Activated gamma-delta T cell treated with anti-CD3 and anti-CD28 coated beads, Interleukin-2, amount 50 U/mL, for 16 hours (primary cell): ENCODE measurements at places on chromosomes 4 and X.

DNA sequence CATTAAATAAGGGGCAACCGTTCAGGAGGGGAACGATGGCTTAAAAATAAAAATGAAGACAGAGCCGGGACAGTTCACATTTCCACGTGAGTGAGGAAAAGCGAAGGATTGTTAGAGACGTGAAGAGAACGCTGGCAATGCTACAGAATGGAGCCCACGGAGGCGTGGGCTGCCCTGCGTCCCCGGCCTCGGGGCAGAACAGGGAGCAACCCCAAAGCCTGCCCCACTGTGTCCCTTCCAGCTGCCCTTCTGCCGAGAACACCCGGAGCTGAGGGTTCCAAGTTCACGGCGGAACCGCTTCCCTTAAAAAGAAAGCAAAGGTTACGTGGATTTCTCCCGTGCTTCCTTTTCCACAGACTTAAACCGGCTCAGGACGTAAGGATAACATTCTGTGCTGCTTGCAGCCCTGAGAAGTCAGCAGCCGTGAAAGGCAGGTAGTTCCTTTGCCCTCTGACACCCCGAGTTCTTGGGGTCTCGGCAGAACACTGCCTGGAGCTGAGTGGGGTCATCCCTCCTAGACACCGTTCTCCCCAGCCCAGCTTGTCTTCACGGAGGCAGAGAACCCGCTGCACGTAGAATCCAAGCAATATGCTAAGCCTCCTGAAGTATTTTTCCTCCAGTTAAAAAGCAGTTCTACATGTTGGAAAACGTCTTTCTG lies 14.2 kb downstream of the DHRSX start:
- DNase-seq: no peak

DNA sequence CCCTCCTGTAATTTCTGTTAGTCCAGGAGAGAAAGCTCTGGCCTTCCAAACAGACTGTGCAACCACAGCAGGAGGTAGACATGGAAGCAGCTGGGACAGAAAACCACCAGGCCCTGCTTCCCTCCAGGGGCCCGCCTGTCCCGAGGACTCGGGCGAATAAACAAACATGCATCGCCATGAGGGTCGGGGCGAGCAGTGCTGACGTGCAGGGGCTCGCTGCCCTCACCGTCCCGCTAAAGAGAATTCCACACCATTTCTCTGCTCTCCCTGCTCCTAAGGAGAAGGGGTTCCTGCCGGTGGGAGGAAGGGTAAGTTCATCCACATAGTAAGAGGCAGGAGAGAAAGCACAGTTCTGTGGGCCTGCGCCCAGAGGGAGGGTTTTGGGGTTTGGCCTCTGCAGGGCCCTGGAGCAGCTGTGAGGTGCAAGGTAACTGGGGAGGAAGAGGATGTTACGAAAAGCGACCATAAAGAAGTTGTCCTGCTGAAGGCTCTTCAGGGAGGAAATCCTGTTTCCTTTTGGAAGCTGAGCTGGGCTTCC lies 54.9 kb downstream of the WFS1 start:
- no peak for DNase-seq

- no peak for DNase-seq
Observed at GRCh38 chr4:71147261-71147660, 153.8 kb downstream of the DCK start.

DNA sequence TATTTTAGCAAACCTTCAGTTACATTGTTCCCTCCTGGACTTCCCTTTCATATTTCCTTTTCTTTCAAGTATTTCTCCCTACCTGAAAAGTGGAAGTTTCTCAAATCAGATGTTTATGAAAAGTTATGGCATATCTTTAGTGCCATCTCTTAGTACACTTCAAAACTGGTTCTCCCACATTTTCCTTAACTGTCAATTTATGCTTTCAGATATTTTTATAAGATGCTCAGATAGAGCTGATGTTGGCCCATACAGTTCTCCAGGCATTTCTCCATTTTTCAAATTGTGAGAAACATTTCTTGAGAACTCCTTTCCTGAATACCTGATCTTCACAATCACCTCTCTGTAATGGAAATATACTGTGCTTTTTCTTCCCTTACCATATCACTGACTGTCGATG lies 32.5 kb upstream of the AP1AR start:
- no peak for DNase-seq

- DNase-seq: no peak
Observed at GRCh38 chr4:118761397-118762016, 74.4 kb downstream of the SEC24D start.

GRCh38 chr4:128328106-128328505 lies 40.5 kb upstream of the PGRMC2 start:
- DNase-seq: no peak

GRCh38 chrX:101391831-101392230 lies 1.0 kb downstream of the RPL36A start:
- no peak for DNase-seq

- DNase-seq: no peak
Observed at GRCh38 chr4:20288846-20289512, 37.3 kb downstream of the SLIT2 start.

DNA sequence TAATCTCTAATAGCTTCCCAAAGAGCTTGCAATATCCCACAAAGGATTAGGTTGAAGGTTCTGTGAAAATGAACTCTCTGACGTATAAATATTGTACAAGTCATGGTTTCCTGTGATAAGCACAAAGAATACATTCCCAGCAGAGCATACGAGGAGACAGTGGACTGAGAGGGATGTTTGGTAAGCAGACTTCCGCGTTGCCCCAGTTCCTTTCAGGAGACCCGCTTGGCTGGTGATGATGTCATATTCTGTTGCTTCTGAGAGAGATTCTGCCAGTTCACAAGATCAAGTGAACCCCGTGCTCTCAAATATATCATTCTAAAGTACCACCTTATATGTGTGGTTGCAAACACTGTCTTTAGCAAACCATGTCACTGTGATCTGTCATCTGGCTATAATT lies 323.9 kb upstream of the CASK start:
- DNase-seq: no peak

DNA sequence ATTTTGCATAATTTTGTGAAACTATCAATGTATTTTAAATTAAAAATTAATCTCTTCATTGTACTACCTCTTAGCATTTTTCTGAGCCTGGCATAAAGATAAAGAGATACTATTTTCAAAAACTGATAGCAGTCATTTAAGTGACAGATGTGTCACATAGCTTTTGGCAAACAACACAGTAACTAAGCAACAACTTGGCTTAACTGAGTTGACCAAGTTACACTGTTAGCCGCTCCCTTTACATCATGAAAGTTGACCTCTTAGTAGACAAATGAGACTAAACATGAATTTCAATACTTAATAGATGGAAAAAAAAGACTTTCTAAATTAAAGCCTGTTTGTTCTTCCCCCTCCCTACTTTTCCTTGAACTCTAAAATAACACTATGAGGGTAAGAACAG lies 62.0 kb downstream of the ATP8A1 start:
- no peak for DNase-seq

DNA sequence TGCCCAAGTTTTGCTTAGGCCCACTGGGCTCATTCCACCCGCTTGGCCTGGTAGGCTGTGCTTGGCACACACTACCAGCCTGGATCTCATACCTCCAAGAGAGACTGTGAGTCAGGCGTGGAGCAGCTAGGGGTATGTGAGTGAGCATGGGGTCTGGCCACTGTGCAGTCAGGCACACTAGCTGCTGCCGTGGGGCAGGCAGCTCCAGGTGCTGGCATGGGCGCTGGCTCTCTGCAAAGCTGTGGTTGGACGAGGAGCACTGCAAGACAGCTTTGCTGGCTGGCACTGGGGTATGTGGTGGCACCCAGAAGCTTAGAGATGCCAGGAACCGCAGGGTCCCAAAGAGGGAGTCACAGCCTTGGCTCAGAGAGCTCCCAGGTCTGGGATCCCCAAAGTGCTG lies 377.8 kb downstream of the KCTD8 start:
- no peak for DNase-seq

- DNase-seq: no peak
Observed at GRCh38 chrX:23959781-23960180, 52.0 kb downstream of the CXorf58 start.

- no peak for DNase-seq
Observed at GRCh38 chr4:151687021-151687640, 73.7 kb downstream of the GATB start.

DNA sequence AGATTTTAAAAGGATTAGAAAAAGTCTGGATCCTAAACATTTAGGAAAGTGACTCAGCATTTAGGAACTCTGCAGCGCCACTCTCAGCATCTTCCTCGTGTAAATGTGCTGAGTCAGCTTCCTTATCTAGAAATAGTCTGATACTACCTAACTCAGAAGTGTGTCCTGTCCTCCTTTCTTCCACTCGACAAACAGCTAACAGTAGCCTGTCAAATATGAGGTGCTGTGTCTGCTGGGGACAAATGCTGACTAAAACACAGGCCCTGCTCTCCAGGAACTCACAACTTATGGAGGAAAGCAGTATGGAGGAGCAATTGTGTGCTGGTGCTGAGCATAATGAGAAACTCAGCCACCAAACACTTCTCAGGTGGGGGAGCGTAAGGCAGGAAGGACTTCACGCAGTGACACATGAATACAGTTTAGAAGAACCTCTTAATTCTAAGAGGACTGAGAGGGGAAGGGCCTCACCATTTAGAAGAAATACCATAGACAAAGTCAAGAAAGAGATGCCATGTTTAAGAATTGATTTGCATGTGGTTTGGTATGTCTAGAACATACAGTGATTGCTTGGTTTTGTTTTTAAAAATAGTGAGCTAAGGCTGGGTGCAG lies 125.3 kb downstream of the SOWAHB start:
- DNase-seq: no peak

- DNase-seq: no peak
Observed at GRCh38 chr4:38930204-38930603, 62.6 kb downstream of the FAM114A1 start.

DNA sequence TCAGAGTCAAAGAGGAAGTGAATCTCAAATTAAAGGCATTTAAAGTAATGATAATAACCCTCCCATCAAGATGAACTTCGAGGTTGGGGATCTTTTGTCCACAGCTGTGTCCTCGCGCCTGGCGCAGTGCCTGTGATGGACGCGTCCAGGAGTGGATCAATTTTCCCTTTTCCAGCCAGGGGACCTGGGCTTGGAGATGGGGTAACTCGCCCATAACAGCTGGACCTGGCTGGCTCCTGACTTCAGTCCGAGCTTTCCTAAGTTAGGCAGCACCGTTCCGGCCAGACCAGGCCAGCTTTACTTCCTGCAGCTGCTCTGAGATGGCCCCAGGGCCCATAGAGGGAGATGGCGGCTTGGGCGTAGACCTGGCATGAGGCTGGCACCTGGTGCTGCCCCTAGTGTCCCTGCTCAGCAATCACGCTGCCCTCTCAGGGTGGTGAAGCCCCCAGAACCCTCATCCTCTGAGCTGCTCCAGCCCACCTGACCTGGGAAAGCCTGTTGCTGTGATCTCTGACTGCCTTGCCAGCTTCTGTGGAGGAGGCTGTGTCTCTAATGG lies 23.9 kb downstream of the ADRA2C start:
- DNase-seq: no peak

DNA sequence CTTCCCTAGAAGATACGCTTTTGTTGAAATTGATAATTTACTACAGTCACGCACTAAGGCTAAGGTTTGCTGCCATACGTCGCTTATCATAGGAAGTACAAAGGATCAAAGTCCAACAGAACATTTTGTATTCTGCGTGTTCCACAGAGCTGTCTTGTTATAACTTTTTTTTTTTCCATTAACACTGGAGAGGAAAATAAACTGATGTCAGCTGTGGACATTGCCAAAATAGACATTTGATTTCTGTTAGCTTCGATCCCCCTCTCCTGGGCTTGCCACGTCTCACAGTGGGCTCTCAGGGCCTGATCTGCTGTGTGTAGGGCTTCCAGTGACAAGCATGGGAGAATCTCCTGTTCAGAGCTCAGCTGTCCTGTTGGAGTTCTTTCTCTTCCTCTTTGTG lies 93.3 kb downstream of the SPATA18 start:
- DNase-seq: no peak

GRCh38 chr4:15982842-15983524 lies 20.0 kb upstream of the FGFBP2 start:
- DNase-seq: no peak

DNA sequence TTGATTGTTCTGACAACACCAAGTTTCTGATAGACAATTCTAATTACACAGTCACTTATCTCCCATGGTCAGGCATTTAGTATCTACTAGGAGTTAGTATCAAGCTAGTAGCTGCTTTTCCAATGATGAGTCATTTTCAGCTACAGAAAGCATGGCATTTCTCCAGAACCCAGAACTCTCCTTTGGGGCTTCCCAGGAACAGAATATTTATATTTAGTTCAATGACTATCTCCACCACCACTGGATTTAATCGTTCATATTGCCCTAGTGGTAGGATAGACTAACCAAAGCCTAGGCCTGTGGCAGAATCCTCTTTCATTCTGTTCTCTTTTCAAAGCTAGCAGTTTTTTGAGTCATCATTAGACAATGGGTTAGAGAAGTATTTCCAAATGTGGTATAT lies 569.4 kb downstream of the GABRG1 start:
- no peak for DNase-seq

DNA sequence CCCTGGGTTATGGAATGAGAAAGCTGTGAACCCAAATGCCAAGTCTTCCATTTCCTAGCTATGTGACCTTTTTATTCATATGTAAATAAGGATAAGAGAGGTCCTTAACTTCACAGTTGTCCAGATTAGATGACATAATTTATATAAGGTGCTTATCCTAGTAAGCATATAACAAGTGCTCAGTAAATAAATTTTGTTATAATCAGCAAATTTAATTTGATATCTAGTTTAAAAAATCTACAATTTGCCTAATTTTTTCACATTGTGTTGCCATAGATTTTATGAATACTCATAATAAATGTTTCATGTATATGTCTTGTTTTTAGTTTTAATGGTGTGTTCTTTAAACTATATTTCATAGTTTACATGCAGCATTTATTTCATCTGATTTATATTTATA lies 130.4 kb upstream of the SPRY1 start:
- DNase-seq: no peak
